ENCODE measurements at places on chromosomes 2 and 18.
A peak's percentile ranks its signal among the peaks of the same experiment; 100 is the strongest.

- DNase-seq = no peak
Measured at GRCh38 chr2:33589444-33589843, 9.7 kb downstream of the FAM98A start.

DNA sequence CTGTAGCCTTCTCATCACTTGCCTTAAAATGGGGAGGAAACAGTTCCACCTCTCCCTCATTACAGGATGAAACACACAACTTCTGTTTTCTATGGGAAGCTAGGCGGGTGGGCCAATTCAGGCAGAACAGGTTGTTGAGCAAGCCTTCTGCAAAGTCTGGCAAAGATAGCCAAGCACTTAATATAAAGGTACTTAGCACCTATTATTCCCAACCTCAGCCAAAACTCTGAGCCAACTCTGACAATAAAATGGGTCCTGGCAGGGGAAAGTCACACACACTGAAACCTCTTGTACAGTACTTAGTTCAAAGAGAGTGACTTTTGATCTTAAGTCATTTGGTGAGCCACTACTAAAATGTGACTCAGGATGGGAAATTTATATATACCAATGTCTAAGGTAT is 15.8 kb upstream of the SOCS6 start:
- DNase-seq = no peak

DNA sequence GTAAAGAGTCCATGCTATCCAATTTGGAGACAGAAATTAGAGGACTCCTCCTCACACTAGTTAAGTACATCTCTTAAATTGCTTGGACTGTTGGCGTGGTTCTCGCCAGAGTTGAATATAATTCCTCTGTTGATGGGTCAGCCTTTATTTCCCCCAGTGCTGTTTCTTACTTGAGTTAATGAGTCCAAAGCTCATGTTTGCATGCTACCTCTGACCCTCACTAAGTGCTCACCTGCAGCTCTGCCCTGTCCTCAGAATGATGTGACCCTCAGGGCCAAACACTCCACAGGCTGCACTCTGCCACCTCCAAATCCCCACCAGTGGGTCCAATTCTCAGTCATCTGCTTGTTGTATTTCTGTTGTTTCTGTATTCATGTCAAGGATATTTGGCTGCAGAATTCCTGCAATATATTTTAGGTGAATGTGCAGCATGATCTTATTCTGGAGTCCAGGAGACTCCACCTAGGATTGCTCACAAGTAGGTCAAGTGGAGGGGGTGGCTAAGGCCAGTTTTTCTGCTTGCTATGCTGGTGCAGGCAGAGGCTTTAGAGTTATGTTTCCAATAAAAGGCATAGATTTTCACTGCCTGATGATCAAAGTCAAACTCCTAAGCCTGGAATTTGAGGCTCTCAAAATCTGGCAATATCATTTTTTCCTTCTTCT is 37.8 kb downstream of the RDH14 start:
- DNase-seq = no peak

DNA sequence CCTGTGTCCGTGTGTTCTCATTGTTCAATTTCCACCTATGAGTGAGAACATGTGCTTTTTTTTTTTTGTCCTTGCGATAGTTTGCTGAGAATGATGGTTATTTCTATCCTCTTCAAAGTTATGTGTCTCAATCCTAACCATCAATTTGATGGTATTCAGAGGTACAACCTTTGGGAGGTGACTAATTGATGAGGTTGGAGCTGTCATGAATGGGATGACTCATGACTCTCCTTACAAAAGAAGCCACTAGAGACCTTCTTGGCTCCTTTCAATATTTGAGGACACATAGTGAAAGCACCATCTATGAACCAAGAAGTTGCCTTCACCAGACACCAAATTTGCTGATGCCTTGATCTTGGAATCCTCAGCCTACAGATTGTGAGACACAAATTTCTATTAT is 677.1 kb upstream of the DDX18 start:
- DNase-seq = no peak

- no peak for DNase-seq
Measured at GRCh38 chr2:139909136-139909535, 1128.9 kb upstream of the NXPH2 start.

DNA sequence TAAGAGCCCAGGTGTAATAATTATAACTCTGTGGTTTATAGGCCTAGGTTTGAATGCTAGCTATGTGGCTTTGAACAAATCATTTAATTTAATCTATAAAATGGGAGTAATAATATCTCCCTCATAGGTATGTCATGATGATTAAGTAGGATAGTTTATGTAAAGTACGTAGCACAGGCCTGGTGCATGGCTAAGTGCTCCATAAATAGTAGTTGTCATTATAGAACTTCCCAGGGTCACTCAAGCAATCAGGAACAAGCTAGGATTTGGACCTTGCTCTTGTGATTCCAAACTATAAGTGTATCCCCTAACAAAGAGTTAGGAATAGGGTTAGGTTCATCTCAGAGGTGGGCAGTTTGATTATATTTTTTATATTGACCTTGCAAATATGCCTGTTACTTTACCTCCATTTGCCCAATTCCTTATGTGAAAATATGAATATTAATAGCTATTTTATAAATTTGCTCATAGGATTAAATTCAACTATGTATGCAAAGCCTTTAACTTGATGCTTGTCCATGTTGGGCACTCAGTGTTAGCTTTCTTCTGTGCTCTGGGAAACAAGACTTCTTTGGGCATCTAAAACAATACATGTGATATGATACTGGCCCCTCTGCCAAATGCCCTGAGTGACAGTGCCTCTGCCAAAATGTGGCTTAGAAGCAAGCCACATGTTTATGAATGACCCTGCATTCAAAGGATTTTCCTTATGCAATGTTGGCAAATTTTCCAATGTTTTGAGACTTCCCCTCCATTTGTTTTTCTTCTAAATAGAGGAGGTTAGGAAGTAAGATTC is 353.6 kb downstream of the KIAA1328 start:
- peak; percentile 8 for DNase-seq

- DNase-seq = no peak
Measured at GRCh38 chr2:188964976-188965546, 9.1 kb upstream of the COL3A1 start.

DNA sequence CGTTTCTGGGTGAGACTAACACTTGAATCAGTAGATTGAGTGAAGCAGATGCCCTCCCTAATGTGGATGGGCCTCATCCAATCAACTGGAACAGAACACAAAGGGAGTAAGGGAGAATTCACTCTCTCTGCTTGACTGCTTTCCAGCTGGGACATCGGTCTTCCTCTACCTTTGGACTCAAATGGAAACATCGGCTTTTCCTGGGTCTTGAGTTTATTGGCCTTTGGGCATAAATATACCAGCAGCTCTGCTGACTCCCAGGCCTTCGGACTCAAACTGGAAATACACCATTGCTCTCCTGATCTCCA is 311.6 kb downstream of the STK39 start:
- DNase-seq = no peak

DNA sequence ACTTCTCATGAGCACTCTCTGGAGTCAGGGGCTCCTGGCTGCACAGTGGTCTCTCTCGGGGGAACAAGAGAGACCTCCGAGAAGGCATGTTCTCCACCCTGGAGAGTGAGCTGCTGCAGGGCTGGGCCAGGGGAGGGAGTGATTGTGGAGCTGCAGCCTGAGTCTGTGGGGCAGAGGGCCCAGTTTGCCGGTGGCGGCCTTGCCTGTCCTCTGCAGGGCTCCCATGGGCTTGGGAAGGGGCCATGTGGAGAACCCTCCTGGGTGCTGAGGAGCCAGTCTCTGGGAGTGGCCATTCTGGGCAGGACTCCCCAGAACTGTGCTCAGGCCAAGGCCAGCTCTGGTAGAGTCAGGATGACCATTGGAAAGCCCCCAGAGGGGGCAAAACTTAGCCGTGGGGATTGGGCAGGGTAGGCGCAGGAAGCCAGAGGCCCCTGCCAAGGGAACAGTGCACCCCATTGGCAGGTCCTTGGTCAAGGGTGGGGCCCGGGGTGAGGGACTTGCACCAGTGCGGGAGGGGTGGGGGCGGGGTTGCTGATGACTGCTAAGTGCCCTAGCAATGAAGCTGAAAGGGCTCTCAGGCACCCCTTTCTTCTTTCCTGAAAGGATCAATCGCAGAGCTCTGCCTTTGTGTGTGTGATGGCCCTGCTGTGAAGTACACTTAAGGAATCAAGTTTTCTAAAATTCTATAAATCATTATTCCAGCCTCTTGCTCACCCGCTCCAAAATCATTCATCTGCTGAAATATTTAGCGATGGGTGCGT is 69.7 kb upstream of the BOD1L2 start:
- DNase-seq = no peak

DNA sequence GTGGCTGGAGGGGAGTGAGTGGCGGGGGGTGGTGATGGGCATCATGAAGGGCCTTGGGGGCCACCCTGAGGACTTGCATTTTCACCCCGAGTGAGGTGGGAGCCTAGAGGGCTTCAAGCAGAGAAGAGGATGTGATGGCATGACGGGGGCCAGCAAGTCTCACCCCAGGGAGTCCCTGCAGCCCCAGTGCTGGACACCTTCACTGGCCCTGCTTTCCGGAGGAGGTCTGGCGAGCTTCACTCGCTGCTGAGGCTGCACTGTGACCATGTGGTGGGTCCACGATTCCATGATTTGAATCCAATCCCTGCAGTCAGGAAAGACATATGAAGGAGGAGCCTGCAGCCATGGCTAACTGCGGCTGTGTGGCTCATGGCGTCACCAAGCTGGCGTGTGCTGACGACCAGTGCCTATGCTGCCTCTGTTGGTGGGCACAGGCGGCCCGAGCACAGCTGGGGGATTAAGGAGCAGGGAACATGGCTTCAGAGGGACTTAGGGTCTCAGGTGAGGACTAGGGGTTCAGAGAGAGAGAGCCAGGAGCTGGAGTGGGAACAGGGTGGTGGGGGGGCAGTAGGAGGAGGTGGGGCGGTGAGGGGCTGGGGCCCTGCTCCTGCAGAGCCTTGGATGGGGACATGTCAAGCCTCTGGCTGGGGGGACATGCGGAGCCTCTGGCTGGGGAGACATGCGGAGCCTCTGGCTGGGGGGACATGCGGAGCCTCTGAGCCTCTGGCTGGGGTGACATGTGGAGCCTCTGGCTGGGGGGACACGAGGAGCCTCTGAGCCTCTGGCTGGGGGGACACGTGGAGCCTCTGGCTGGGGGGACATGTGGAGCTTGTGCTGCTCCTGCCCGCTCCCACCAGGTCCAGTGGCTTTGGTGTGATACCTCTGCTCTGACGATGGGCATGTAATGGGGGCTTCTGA is 3.6 kb downstream of the ZAP70 start:
- DNase-seq = no peak

DNA sequence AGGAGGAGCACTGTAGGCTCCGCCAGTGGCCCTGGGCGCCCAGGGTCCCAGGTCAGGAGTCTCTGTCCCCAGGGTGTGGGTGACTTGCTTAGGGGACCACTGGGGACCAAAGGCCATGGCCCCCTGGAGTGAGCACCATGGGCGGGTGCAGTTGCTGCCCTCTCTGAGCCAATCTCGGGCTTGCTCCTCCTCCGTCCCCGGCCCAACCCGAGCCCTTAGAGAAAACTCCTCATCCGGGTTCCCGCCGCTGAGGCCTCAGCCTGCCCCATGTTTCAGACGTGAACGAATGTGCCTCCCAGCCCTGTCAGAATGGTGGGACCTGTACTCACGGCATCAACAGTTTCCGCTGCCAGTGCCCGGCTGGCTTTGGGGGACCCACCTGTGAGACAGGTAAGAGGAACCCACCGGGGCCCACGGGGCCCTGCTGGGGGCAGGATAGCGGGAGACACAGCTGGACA is 38.6 kb downstream of the SNED1 start:
- no peak for DNase-seq

GRCh38 chr2:197851451-197851850 is 47.1 kb downstream of the PLCL1 start:
- no peak for DNase-seq

- no peak for DNase-seq
Measured at GRCh38 chr2:144048631-144049060, 471.3 kb downstream of the ZEB2 start.

DNA sequence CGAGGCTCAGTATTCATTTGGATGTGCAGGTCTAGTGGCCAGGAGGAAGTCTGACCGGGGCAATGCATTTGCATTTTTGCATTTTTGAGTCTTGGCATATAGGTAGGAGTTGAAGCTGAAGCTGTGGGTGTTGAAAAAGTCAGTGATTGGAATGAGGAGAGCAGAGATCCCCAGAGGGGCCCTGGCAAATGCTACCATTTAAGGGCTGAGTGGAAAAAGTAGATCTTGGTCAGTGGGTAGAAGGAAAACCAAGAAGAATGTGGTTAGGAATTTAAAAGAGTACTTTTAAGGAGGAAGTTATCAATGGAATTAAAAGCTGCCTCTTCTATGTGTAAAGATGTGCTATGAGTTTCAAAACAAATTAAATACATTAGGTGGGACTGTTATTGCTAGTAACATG is 143.0 kb downstream of the ZEB2 start:
- no peak for DNase-seq

- DNase-seq = no peak
Measured at GRCh38 chr2:10009811-10010781, 33.3 kb upstream of the KLF11 start.

DNA sequence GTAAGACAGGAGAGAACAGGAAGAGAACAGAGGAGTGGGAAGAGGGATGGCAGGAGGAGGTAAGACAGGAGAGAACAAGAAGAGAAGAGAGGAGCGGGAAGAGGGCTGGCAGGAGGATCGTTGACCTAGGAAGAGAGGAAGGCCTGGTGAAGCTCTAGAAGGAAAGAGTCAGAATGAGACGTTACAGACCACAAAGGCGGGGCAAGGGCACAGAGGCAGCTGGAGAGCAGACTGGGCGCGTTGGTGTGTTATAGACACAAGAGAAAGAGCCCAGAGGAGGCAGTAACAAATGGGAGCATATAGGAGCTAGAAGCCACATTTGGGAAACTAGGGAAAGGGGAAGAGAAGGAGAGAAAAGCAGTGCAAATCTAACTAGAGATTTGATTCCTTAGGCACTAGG is 26.6 kb downstream of the PTRHD1 start:
- no peak for DNase-seq

DNA sequence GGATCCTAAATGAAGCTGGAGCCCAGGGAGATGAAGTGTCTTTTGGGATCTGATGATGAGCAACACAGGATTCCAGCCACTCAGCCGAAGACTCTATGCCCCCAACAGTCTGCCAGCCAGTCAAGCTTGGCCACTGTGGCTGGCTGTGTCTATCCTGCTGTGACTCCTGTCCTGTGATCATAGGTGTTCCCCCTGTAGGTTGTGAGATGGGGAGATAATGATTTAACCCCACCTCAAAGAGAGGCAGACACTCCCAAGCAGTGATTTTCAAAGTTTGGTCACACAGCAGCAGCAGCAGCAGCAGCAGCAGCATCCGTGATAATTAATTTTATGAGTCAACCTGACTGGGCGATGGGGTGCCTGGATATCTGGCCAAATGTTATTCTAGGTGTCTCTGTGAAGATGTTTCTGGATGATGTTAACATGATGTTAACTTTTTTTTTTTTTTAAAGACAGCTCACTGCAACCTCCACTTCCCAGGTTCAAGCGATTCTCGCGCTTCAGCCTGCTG is 21.4 kb upstream of the RHOB start:
- DNase-seq = no peak

Data from NCI-H446 treated with DMSO at 0.1 percent for 48 hours (cell line).